Stimulated activated CD4-positive, alpha-beta T cell treated with anti-CD3 and anti-CD28 coated beads, Interleukin-12 subunit alpha, Interleukin-12 subunit beta, amount 100 ng/mL, for 48 hours (primary cell): ENCODE measurements at places on chromosomes 4 and X.

- DNase-seq: no peak
Observed at GRCh38 chr4:121096629-121097028, 24.3 kb upstream of the NDNF start.

DNA sequence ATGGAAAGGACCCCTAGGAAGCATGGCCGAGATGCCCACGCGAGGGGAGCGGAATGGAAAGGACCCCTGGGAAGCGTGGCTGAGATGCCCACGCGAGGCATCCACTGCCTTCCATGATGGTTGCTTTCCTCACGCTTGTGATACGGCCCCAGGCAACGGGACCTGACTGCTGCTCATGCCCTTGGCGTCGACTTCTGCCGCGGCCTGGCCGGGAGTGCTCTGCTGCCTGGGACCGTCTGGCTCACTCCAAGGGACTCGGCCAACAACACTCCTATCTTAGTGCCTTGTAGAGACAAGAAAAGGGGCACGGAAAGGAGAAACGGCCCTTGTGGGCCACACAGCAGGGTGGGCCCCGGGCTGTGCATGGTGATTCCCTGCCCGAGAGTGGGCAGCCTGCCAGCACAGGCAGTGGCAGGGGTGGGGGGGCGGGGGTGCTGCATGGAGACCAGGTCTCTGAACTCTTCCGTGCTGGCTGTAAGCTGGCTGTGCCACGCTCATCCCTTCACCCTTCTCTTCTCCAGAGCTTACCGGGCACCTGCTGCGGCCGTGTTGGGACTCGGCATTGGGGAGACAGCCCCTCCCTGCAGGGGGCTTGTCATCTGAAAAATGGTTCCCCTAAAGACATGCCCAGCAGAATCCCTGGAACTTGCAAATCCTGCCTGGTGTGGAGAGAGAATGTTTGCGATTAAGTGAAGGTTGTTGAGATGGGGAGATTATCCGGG, 38.6 kb upstream of the HMX1 start:
- no peak for DNase-seq

GRCh38 chr4:106062452-106062875, 167.2 kb downstream of the NPNT start:
- no peak for DNase-seq

DNA sequence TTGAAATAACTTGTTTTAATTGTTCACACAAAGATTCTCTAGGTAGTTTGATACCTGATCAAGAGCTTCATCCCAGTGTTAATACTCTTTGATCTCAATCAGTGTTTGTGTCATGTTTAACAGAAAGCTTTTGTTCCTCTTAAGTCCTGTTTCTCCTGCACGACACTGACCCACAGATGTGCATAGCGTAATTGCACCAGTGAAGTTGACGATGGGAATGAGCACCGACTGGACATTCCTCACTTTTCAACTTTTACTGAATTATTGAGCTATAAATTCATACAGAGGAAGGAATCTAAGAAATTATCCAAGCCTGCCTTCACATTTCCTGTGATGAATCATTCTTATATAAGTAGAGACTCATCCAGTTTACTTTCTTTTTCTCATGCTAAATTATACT, 878.7 kb upstream of the TENM3 start:
- DNase-seq: no peak

GRCh38 chr4:168411318-168412150, 68.8 kb downstream of the DDX60L start:
- DNase-seq: no peak

DNA sequence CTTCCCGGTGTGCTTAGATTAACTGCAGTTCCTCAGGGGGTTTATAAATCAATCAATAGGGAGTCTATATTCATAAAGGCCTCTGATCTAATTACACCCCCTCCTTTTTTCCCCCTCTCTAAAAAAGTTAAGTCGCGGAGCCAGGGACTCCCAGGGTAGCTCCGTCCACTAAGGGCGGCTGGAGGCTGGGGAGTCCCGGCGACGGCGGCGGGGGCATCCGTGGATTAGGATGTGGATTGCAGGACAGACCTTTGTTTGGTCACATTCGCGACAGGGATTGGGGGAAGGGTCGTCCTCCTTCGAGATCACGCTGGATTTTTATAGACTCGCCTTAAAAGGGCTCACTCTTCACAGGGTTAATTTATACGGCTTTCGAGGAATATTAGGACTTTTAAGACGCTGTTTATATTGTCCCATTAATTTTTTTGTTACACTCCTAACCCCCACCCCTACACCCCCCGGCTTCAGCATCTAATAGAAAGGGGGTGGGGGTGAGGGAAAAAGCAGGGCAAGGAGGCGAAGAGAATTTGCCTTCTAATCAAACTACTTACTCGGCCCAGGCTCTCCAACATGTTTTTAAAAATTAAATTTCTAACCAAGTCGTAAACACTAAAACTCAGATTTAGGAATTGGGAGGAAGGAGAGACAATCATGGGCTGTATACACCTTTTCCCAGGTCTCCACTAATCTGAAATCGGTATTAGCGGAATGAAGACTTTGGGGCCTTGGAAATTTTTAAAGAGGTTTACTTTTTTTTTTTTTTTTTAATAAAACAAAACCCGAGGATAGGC, 8.5 kb downstream of the PITX2 start:
- DNase-seq: no peak
